ENCODE measurements at places on chromosomes 1 and 21.

DNA sequence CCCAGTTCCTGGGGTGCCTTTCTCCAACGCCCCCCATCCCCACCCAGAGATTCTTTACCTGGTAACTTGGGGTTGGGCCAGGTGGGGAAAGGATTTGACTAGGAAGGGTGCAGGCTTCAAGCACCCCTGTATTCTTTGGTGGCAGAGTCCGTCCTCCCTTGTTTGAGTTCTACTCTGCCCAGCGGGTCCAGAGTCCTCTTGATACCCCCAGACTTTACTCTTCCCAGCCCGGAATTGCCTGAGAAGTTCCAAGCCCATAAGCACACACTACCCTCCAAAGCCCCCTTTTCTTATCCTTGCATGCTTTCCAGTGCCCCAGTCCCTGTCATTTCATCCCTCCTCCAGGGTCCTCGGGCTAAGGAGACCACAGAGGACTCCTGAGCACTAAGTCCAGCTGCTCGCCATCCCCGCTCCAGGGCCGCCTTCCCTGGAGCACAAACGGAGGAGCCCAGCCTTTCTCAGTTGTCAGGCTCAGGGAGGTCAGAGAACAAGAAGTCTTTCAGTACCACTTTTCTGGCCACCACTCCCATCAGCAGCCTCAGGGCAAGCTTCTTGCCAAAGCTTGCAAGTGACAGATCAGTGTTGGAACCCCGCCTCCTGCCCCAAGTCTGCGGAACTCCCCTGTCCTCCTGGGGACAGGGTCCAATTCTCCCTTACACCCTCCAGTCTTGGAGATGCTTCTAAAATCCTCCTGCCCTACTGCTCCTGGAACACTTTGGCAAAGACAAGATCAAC, 12.2 kb downstream of the SLC45A3 start:
- DNase-seq: no peak

GRCh38 chr1:30684881-30685795, 38.2 kb downstream of the MATN1 start:
- no peak for DNase-seq

DNA sequence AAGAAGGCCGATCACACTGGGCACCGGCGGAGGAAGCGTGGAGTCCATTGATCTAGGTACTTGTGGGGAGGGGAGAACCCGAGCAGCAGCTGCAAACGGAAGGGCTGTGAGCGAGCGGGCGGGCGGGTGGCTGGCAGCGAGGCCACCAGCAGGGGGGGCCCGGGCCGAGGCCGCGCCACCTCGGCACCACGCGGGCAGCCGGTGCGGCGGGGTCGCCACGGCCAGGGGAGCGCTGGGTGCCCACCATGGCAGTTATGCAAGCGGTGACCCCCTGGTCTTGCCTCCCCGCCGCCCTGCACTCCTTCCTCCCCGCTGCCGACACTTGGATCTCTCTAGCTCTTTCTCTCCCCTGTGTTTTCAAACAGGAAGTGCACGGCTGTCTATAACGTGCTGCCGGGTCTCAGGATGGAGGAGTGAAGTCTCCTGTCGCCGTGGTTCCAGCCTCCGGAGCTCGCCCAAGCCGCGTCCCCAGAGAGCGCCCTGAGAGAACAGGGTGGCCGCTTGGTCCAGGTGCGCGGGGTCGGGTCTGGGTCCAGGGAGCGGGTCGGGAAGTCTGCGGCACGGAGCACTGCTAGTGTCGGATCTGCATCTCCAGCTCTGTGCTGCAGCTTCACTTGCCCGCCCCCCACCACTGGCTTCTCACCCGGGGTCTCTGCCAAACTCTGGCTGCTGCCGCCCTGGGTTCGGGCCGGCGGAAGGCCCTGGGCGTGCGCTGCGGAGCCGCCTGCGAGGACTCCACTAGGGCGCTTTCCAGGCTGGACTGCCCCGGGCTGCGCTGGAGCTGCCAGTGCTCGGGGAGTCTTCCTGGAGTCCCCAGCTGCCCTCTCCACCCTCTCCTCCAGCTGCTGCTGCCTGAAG, 22.7 kb downstream of the LRRC8D start:
- peak; percentile 73 for DNase-seq

DNA sequence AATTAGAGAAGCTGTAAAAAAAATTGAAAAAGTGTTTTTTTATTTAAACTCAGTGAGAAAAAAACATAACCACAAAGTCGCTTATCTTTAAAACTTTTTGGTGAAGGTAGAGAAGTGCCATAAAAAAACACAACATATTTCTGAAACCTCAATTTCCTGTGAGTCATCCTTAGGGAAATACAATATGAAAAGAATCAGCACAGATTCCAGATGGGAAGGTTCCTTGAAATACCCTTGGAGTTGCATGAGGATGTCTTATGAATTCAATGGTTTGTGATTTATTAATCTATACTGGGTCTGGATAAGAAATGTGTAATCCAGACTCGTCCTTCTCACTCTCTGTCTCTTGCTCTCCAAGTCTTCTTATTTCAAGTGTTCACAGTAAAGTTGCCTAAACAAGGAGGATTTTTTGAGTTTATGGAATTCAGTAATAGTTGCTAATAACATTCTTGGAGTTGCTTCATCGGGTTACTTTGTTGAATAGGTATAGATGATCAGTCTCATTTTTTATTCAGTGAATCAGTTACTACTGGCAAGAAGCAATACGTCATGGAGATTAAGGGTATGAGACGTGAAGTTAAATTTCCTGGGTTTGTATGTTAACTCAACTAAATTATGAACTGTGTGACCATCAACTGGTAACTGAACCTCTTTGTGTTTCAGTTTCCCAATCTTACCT, 191.4 kb downstream of the KCNK2 start:
- DNase-seq: no peak

DNA sequence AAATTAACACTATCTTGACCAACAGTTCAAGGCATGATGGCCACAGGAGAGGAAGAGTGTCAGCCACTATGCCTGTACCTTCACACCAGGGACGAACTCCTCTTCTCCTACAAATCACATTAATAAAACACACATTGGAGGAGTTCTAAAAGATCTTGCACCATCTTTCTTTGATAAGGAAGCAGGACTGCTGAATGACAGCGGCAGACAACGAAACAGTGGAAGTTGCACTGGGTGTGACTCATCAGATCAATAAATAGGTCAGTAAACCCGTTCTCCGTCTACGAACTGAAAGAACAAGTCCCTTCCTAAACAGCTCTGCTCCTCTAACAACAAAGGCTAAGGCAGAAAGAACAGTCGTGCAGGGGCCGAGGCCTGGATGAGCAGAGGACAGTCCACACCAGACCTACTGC, 23.1 kb downstream of the UBE2G2 start:
- no peak for DNase-seq

DNA sequence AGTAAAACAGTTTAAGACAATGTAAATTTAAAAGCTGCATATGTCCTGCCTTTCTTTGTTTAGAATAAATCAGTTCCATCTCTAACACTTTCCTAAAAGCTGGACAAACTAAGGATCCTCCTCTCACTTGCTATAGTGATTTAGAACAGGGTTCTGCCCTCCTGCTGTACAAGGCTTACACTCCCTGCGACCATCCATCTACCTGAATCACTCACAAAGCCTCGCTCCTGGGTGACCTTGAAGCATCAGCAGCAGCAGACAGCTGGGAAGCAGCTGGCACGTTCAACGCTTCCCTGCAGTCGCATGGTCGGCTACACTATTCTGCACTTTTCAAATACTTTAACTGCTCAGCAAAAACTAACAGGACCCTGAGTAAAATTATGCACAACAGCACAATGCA, 128.0 kb downstream of the NTPCR start:
- DNase-seq: no peak

DNA sequence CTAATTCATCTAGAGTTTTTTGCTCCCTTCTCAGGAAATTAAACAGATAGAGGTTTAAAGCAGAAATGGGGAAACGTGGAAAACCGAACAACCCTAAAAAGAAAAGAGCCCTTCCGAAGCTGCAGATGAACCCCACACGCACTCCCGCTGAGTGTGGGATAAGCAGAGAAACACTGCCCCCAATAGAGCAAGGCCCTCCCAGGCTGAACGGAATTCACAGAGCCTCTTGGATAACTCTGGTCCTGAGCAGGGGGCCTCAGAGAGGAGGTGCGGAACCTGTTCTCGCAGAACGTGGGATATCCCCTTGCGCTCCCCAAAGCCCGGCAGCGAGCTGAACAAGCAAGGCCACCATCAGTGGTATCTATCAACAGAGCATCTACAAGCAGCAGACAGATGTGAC, 44.9 kb downstream of the SSBP3 start:
- DNase-seq: no peak

GRCh38 chr1:166924823-166925541, 48.9 kb upstream of the TADA1 start:
- no peak for DNase-seq

- DNase-seq: no peak
Observed at GRCh38 chr1:183315991-183316758, 102.0 kb downstream of the NMNAT2 start.

GRCh38 chr1:29971703-29972102, 735.4 kb downstream of the PTPRU start:
- DNase-seq: no peak

- DNase-seq: no peak
Observed at GRCh38 chr1:161706113-161706481, 932 bp upstream of the FCRLA start.

DNA sequence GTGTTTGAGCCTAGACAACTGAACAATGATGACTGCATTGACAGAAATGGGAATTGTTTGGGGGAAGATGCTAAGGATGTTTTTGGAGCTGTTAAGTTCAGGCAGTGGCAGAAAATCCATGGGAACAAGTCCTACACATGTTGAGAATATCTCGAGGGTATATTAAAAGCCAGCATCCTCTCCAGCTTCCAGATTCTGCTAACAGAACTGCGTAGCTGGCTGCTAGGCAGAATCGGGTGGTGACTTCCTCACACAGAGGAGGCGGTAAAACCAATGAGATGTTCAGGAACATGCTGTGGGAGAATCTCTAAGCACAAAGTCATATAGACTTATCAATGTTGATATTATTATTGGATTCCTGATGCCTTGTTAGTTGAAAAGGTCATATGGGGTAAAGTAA, 14.8 kb downstream of the FAM163A start:
- DNase-seq: no peak

DNA sequence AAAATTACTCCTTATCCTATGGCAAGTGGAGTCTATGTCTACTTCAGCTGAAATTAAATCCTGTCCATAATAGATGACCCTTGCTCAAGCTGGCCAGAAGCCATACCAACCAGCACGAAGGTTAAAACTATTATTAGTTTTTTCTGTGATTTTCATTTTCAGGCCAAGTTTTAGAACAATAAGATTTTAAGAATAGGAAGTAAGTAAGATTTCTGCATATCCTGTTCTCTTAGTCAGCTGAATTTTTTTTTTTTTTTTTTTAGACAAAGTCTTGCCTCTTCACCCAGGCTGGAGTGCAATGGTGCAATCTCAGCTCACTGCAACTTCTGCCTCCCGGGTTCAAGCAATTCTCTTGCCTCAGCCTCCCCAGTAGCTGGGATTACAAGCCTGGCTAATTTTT, 6.1 kb upstream of the RBP7 start:
- no peak for DNase-seq

- no peak for DNase-seq
Observed at GRCh38 chr1:5757187-5757805, 234.9 kb downstream of the NPHP4 start.

DNA sequence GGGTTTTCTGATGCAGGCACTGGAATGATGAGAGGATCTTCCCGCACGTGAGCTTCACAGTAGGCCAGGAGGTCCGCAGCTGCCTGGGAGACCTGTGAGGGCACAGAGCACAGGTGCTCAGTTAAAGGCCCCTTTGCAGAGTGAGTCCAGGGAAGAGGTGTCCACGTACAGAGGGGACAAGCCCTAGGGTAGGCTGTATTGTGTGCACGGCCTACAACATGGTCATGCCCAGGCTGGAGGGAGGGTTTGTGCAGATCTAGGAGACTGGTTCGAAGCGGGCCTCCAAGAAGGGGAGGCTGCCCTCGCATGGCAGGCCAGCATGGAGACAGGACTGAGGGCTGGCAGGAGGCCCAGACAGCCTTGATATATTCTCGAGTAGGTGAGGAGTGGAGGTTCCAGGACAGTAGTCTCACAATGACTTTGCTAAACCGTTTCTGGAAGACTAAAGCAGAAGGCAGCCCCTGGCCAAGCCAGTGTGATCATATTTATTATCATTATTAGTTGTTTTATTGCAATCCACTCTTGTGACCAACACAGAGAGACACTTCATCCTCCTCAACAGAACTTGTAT, 48.0 kb upstream of the B3GALNT2 start:
- DNase-seq: no peak

GRCh38 chr1:41486371-41487125, 2.1 kb upstream of the EDN2 start:
- no peak for DNase-seq

DNA sequence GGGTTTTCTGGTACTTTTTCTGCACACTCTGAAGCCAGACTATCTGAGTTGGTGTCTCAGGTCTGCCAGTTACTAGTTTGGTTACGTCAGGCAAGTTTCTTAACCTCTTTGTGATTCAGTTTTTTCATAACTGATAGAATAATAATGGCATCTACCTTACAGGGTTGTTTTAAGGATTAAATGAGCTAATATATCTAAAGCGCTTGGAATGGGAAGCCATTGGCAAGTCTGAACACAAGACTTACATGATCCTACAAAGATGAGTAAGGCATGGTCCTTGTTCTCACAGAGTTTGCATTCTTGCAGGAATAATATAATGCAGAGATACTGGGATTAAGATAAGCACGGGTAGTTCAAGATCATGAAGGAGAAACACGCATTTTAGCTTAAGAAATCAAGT, 9.2 kb upstream of the DENND2D start:
- DNase-seq: no peak

- no peak for DNase-seq
Observed at GRCh38 chr1:248316796-248317195, 7.6 kb downstream of the OR2M7 start.

DNA sequence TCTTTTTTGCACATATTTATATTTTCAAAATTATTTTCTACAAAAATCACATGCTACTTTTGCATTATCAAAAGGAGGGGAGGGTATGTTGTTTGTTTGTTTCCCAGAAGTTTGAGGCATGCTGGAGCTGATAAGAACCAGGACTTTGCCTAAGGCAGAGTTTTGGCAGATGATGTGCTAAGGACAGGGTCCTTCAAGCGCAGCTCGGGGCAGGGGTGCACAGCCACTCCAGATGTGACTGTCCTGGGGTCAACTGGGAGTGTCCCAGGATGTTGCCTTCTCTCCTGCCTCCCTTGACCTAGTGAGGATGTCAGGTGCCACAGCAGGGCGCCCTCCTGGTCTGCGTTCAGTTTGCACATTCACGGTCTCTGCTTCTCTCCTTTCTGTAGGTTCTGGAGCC, 42.6 kb upstream of the SRRM1 start:
- DNase-seq: no peak

- no peak for DNase-seq
Observed at GRCh38 chr1:69524015-69524414, 43.7 kb upstream of the LRRC7 start.

- DNase-seq: no peak
Observed at GRCh38 chr1:235468004-235468403, 36.2 kb downstream of the B3GALNT2 start.

- peak; percentile 45 for DNase-seq
Observed at GRCh38 chr1:89757532-89757931, 63.3 kb upstream of the LRRC8D start.

DNA sequence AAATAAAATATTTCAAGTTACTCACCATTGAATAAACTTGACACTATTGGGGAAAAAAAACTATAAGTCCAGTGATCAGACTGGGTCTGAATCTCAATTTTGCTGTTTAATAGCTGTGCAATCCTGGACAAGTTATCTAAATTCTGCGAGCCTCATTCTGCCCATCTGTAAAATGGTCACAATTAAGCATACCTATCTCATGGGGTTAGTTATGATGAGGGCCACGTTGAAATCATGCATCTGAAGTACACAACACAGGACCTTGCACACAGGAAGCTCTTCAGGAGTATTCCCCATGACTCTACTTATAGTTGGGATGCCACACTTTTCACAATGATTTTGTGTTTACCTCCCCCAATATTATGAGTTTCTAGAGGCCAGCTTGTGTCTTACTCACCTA, 3.8 kb upstream of the HTR1D start:
- no peak for DNase-seq
